Psoas muscle (tissue), 8 donors: ENCODE measurements at places on chromosomes 3 and 15. TPM values are rescaled to one million over a fixed set of nuclear protein-coding genes. Genes with fewer than 3 reads are reported as not detected.
A peak's percentile ranks its signal among the peaks of the same experiment; 100 is the strongest.

DNA sequence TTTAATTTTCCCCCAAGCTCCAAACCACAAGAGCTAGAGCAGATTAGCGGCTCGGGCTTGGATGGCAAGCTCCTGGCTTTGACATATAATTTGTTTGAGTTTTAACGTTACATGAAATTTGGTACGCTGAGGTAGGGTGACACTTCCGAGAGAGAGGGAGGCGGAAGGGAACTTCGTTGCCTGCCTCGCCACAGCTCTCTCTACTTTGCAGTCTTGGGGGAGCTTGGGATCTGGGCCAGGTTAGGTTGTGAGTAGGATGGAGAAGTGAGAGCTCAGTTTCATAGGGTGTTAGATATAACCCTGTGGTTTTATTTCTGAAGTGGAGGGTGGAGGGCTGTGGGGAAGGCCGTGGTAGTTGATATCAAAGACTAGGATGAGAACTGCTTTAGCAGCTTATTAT lies 39.7 kb downstream of the LRTM1 start:
- no peak for DNase-seq

DNA sequence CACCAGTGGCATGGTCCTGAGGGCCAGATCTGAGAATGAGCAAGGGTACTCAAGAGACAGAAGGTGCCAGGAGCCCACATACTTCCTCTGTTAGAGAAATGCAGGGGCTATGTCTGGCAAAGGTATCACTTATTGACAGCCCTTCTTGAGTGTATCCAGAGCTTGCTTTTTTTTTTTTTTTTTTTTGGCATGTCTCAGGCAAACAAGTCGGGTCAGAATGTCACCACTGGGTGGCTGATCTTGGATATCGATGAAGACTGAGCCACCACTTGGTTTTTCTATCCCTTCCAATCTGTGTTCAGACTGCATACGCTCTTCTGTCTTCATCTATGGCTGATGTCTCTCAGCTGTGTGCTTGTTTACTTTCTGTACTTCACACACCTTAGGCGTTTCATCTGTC lies 363.4 kb upstream of the C2CD4B start:
- no peak for DNase-seq

GRCh38 chr15:82143390-82144385 lies 97.9 kb upstream of the MEX3B start:
- DNase-seq = no peak

DNA sequence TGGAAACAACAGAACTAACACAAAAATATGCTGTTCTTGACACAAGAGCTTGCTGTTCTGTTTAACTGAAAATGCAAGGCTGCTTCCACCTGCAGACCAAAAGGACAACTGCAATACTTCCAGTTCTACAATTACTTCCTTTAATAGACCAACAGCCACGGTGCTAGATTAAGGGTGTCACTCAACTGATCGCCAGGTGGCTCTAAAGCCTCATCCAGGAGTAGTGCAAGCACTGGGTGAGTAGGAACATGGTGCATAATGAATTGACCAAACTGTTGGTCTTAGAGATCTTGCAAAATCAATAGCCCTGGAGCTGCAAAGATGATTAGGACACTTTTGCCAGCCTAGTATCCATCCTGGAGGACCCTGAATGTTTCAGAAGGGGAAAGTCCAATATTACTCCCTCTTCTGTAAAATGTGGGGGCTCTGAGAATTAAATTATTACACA lies 3.6 kb upstream of the CLDN16 start:
- no peak for DNase-seq

Gene DNAJA4
- 188 TPM for polyA plus RNA-seq

- DNase-seq = no peak
Measured at GRCh38 chr15:92415639-92416297, 22.1 kb downstream of the ST8SIA2 start.

Gene HYKK
- polyA plus RNA-seq = 1.1 TPM

Gene MINAR1
- polyA plus RNA-seq = 0.03 TPM

Gene WDR93
- not detected for polyA plus RNA-seq

- DNase-seq = peak; percentile 79
Measured at GRCh38 chr3:62318752-62319569, 54.4 kb downstream of the FEZF2 start.

DNA sequence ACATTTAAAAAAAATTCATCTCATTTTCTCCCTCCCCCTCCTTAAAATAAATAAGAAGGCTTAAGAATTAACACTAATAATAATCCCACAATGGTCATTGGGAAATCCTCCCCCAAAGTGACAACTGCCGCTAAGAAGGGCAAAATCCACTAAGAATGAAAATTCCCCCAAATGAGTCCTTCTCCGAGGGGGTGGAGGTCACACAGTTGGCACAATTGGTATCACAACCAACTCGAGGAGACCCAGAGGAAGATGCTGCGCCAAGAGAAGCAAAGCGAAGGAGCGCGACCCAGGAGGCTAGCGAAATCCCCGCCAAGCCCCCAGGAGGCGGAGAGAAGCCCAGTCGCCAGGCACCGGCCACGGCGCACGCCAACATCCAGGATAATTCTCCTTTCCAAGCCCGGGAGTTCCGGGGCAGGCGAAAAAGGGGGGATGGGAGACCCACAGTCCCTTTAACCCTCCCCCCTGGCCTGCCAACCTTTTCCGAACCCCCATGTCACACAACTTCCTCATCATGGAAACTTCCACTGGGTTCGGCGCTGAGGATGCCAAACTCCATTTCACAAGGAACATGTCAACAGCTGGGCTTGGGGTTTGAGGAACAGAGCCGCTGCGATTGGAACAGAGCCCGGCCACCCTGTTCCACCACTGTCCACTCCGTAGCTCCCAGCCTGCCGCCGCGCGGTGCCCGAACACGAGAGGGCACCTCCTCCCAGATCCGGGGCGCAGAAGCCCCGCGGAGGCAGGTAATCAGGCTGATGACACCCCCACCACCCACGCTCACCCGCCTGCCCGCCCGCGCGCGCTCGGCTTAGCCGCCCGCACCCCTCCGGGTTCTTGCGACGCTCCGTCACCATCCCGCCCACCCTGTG lies 668 bp downstream of the THRB start:
- peak; percentile 86 for DNase-seq

GRCh38 chr3:149385617-149386298 lies 8.3 kb upstream of the TM4SF1 start:
- no peak for DNase-seq

DNA sequence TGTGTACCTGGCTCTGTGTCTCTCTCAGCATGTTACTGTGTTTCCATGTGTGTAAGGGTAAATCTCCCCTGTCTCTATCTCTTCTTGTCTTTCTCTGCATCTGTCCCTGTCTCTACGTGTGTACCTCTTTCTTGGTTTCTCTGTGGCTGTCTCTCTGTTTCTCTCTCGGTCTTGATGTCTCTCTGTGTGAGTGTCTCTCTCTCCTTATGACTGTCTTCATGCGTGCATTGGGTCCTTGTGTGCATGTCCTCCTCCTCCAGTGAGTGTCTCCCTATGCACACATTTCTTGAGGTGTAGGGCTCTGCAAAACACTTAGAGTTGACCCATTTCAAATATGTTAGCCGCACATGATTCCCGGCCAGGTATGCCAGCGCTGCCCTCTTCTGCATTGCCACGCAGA lies 903.3 kb upstream of the CFAP20DC start:
- no peak for DNase-seq

GRCh38 chr3:9915254-9916141 lies 1.4 kb upstream of the IL17RC start:
- DNase-seq = peak; percentile 76

Gene MYEF2
- polyA plus RNA-seq = 0.62 TPM

GRCh38 chr15:33671456-33671855 lies 296.8 kb upstream of the CHRM5 start:
- no peak for DNase-seq

DNA sequence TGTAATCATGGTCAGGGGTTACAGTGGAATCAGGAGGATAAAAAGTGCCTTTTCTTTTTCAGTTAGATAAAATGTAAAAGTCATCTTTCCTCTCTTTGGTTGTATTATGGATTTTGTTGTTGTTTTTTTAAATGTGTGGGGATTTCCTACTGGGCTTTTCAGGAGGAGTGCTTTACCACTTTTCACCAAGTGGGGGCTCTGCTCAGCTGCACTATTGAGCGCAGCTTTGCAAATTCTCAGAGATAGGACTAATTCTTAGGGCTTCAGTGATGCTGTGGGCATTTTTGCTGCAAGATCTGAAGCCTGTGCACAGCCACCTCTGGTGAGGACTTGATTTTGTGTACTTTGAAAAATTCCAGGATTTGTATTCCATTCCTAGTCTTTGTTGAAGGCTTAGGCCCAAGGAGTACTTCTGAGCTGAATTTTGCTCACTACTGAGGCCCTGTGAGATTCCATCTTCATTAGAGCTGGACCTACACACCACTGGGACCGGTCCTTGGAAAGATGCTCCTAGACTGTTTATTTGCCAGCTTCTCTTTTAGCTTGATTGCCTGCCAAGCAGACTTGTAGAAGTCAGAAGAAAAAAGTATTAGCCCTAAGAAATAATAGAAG lies 7.5 kb downstream of the GNB5 start:
- DNase-seq = no peak

Gene TF
- polyA plus RNA-seq = 1.0 TPM

Gene C3orf62
- polyA plus RNA-seq = 2.8 TPM

Gene C3orf70
- polyA plus RNA-seq = 0.13 TPM

GRCh38 chr15:74540161-74540760 lies 759 bp upstream of the ARID3B start:
- no peak for DNase-seq

GRCh38 chr15:57198654-57199291 lies 177.5 kb upstream of the CGNL1 start:
- DNase-seq = no peak

DNA sequence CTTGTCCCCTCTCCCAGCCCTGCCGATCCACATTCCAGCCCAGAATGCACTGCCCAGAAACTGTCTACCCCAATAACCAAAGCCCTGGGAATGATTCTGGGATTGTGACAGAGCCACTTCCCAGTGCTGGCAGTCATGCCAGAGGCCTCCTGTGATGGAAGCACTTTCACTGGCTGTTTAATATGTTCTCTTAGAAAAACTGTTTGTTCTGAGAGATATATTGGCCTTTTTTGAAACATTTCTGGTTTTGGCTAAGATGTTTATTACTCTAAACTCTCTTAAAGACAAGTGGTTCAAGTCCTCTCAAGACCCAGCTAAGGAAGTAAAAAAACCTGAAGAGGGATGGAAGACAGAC lies 74.0 kb upstream of the HACD2 start:
- no peak for DNase-seq

Gene SKOR1
- 0.07 TPM for polyA plus RNA-seq

- DNase-seq = no peak
Measured at GRCh38 chr3:137963463-137963862, 46.5 kb upstream of the CLDN18 start.

DNA sequence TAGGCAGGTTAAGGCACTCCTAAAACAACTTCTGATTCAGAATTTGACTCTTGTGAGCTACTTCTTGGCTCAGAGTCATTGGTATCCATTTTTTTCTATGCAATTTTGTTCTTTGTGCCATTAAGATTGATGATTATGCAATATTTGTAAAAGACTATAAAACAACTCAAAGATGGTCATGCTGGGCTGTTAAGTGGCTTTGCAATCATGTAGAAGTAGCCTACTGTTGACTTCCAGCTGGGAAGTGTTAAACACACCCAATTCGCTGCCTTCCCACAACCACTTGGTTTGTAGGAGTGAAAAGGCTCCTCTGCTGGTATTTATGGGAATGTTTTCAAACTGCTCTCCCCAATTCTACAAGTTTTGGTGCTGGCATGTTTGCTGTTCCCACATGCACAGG lies 74.7 kb upstream of the COL6A6 start:
- DNase-seq = no peak

GRCh38 chr3:141373768-141374526 lies 5.6 kb downstream of the ZBTB38 start:
- no peak for DNase-seq
